ENCODE measurements at places on chromosomes 2 and 18.

DNA sequence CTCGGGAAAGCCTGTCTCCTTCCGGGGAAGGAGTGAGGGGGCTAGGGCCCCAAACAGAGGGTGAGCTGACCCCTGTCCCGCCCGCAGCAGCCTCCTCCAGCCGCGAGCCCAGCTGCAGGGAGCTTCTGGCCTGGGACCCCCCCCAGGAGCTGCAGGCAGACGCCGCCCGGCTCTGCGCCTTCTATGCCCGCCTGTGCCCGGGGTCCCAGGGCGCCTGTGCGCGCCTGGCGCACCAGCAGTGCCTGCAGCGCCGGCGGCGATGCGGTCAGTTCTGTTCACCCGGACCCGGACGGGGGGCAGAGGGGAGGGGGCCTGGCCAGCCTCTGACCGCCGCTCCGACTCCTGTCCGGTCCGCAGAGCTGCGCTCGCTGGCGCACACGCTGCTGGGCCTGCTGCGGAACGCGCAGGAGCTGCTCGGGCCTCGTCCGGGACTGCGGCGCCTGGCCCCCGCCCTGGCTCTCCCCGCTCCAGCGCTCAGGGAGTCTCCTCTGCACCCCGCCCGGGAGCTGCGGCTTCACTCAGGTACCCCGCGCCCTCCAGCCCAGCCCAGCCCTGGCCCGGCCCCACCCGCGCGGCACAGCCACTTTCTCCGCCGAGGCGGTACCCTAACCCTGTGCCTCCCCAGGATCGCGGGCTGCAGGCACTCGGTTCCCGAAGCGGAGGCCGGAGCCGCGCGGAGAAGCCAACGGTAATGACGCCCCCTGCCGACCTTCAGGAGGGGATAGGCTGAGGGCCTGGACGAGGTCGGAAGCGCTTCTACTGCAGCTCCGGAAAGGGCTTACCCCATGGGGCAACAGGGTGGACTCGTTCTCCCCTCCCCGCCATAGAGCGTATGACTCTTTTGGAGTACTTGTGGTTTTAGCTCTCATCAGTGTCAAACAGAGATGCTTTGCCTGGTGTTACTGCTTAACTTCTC lies 2.0 kb upstream of the CHRND start:
- DNase-seq: no peak

DNA sequence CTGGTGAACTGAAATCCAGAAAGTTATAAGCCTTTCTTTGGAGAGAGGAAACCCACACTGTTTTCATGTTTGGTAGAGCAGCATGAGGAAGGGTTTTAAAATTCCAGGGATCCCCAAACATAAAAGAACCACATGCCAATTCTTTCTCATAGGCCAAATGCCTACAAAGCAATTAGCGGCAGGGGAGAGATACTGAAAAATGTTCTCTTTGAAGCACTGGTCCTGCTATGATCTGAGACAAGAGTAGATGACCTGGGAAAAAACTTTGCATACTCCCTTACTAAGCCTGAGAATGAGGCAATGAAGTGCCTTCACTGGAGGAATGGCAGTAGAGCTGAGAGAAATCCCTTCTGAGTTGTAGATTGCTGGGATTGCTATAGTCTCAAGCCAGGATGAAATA lies 1261.7 kb downstream of the DSC3 start:
- no peak for DNase-seq

GRCh38 chr2:128062571-128062970 lies 28.4 kb upstream of the UGGT1 start:
- DNase-seq: no peak

- peak; percentile 27 for DNase-seq
These were observed 77.6 kb downstream of the AP1S3 start for GRCh38 chr2:223759569-223760430.

DNA sequence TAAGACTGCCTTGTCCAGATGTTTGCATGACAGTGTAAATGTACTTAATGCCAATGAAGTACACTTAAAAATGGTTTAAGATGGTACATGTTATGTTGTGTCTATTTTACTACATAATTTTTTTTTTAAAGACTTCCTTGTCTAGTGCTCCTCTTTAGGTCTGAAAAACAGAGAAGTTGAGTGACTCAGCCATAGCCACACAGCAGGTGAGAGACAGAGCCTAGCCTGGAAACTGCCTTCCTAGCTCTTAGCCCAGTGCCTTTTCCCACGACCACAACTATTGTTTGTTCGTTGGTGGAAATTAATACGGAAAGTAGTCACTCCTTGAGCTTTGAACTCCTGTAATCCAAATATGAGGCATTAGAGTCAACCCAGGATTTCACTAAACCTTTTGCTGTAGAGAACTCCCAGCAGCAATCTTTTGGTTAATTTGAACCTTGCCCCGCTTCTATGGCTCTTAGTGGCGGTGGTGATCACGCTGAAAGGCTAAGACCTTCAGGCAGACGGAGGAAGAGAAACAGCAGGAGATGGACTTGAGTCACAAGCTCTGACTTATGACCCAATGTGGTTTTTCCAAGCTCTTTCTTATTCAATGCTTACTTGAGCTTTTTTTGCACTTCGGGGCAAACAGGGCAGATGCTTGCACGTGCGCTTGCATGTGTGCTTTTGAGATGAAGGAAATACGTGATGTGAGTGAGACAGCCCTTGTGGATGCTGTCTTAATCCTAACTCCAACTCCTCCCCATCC lies 21.2 kb downstream of the TRIB2 start:
- no peak for DNase-seq

Data from T-helper 2 cell (primary cell).